ENCODE measurements at places on chromosomes 5 and 9. TPM values are rescaled to one million over a fixed set of nuclear protein-coding genes. Genes with fewer than 3 reads are reported as not detected.

The CTXN3 gene
- not detected for total RNA-seq

The ZBTB43 gene
- total RNA-seq = 7.6 TPM

The LRRC19 gene
- total RNA-seq = not detected

The SURF2 gene
- 28.1 TPM for total RNA-seq

The BSPRY gene
- 1.5 TPM for total RNA-seq

The FAM221B gene
- total RNA-seq = not detected

The ADCY2 gene
- 30.0 TPM for total RNA-seq

The PCDHA9 gene
- 0.03 TPM for total RNA-seq

The PCDHGB4 gene
- 0.66 TPM for total RNA-seq

The C7 gene
- total RNA-seq = 0.87 TPM

- no peak for DNase-seq
These were observed 184.0 kb downstream of the FBXO4 start for GRCh38 chr5:42109006-42109572.

- DNase-seq = peak; percentile 92
These were observed at the start of gene PTGS1 for GRCh38 chr9:122370869-122371755. Gene PTGS1 (plus strand): TSS chr9:122371024. CDS start chr9:122371085, 61 bp downstream.

- peak; percentile 4 for DNase-seq
These were observed 21.0 kb upstream of the SCGB3A2 start for GRCh38 chr5:147857302-147858129.

DNA sequence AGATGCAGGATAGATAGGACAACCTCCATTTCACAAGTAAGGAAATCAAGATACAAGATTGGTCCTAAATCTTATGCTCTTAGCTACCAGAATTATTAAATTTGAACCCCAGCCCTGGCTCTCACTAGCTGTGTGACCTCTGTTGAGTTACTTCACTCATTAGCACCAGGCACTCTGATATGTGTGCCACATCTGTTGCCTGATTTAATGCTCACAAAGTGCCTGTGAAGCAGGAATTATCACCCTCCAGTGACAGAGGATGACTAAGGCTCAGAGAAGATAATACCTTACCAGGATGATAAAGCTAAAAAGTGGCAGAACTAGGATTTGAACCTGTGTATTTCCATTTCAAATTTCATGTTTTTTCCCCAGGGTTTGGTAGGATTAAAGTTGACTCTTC is 110.0 kb downstream of the PLPPR1 start:
- DNase-seq = no peak

DNA sequence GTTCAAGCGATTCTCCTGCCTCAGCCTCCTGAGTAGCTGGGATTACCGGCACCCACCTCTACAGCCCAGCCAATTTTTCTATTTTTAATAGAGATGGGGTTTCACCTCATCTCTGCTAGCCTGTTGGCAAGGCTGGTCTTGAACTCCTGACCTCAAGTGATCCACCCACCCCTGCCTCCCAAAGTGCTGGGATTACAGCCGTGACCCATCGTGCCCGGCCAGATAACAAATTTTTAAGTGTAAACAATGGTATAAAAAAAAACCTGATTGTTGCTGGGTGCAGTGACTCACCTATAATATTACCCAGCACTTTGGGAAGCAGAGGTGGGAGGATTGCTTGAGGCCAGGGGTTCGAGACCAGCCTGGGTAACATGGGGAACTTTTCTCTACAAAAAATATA is 28.0 kb upstream of the N4BP3 start:
- no peak for DNase-seq

DNA sequence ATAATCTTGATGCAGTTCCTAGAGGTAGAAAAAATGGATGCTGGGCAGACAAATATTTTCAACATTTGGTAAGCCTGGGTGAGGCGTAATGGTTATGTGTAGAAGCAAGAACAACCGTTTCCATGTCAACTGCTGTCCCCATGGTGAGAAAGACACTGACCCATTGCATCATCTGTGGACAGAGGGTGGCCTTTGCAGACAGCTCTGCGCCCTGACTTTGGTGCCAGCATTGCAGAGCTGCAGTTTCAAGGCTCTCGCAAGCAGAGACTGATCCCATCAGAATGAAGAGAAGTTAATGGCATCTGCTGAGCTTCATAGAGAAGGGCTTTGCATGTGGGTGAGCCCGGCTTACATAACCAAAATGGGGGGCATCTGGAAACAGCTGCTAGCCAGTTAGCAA is 179.0 kb upstream of the ADRA1B start:
- no peak for DNase-seq

- DNase-seq = no peak
These were observed 1828.8 kb downstream of the MAT2B start for GRCh38 chr5:165334201-165334600.

DNA sequence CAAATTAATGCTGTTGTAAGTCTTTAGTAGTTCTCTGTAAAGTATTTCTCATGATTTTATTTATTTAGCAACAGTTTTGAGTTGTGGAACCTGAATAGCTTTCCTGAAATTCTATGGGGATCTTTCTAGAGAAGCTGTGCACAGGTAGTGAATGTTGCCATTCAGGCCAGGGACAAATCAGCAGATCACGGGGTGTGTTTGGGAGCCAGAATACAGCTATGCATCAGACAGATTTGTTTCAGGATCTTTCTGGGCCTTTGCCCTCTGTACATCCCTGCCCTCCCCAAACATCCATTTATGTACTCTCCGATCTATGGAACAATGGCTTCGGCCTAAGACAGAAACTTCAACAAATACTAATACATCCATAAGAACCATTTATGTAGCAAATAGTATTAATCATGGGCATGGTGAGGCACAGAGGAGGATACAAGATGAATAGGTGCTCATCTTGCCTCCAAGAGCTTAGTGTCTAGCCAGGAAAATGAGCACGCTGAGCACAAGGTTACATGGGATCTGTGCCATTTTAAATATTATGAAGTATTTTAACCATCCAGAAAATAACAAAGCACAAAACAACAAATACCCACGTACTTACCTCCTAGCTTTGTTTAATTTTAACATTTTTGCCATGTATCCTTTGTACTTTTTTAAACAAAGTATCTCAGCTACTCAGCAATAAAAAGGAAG is 13.1 kb downstream of the ARHGEF37 start:
- no peak for DNase-seq

- DNase-seq = no peak
These were observed at the start of gene IL12B for GRCh38 chr5:159330131-159330800. Gene IL12B (minus strand): TSS chr5:159330487. CDS start chr5:159326782, 3,705 bp downstream.

DNA sequence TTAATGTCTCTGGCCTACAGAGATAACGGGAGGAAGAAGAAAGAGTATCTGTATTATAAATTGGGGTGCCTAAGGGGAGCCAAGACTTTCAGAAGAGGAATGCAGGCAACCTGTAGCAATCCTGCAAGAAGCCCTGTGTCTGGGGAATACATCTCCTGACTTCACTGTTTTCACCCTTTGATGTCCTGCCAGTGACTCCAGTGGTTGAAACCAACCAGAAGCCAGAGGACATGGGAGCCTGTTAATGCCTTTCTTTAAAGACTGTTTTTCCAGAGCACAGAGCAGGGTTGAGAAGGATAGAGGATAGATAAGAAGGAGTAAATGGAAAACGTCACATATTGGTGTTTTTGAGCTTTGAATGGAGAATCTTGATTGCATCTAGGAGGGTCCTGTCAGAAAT is 151.2 kb downstream of the HACD4 start:
- no peak for DNase-seq

- no peak for DNase-seq
These were observed 158.6 kb downstream of the RFX3 start for GRCh38 chr9:3367185-3367584.

- DNase-seq = no peak
These were observed 112.1 kb downstream of the EPB41L4A start for GRCh38 chr5:112306956-112307355.

DNA sequence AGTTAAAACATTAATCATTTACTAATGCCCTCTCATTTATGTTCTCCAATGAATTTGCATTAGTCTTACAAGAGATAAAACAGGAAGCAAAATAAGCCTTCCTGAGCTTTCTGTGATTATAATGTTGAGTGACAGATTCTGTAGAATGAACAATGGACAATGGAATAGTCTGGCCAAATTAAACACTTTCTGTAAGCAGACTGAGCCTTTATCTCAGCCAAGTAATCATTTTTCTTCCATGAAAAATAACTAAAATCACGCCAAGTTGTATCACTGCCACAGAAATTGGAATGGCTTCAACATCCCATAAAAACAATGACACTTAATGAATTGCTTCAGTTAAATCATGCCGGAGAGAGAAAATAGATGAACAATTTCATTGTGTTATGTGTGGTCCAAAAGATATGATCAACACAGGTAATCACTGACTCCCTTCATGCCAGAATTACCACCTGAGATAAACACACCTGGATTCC is 63.0 kb downstream of the TSSK1B start:
- DNase-seq = no peak

DNA sequence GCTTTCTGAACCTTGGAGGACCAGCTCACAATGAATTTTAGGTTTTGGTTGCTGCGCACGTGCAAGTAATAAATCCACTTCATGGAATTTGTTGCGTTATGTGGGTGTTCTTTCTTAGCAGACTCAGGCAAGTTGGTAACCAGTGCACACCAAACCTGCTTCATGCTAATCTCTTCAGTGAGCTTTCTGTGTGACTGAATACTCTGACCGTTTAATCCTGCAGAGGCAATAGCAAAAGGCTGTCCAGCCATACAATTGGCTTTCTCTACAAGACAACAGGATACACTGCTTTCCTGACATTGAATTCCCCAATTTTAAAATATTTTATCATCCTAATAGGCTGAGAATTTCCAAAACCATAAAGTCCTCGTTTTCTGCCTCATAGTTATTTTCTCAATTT is 10.3 kb downstream of the UGT3A2 start:
- no peak for DNase-seq

- DNase-seq = no peak
These were observed 16.7 kb downstream of the FGD3 start for GRCh38 chr9:92963831-92964606.

- DNase-seq = no peak
These were observed 302.5 kb downstream of the CDH18 start for GRCh38 chr5:19685473-19685872.

GRCh38 chr5:98839469-98840383 is 66.3 kb downstream of the RGMB start:
- peak; percentile 40 for DNase-seq

DNA sequence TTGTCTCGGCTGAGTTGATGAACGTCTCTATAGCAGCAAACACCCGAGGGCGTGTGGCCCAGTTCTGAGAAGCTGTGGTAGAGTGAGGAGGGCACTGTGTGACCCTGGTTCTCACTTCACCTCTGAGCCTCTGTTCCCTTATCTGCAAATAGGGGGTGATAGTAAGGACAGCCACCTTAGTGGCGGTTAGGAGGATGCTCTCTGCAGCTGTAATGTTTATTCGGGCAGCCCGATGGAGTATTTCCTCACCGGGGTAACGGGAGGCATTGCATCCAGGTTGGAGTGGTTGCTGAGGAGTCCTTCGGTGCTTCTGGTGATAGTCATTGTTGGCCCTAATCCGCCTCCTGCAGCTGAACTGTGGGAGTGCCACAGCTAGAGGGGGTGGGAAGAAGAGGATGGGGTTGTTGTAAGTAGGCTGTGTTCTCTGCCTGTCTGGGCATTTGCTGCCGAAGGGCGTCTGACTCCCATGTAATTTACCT is 13.9 kb downstream of the PRRC2B start:
- peak; percentile 82 for DNase-seq

DNA sequence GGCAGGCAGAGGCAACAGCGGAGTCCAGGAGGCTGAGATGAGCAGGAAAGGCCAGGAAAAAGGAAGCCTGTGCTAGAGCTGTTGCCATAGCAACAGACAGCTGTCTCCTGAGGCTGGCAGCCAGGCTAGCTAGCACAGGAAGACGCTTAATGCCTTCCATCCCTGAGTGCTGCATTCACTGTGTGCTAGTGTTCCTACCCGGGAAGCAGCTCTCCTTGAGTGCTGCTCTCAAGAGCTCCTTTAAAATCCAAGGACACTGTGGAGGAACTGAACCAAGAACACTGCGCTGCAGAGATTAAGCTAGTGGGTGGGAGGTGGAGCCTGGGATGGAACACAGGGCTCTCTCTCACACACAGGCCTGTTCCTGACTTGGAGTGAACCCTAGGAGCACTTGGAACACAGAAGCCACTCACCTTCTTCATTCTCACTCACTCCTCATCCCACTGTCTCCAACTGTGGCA is 53.5 kb upstream of the IL7R start:
- peak; percentile 37 for DNase-seq

GRCh38 chr5:159018855-159019254 is 80.9 kb downstream of the EBF1 start:
- no peak for DNase-seq

Measured in H7 (cell line).